ENCODE measurements at places on chromosomes 7 and 10.
A peak's percentile ranks its signal among the peaks of the same experiment; 100 is the strongest.

GRCh38 chr7:131522325-131522930 is 34.0 kb downstream of the PODXL start:
- DNase-seq, result no peak

DNA sequence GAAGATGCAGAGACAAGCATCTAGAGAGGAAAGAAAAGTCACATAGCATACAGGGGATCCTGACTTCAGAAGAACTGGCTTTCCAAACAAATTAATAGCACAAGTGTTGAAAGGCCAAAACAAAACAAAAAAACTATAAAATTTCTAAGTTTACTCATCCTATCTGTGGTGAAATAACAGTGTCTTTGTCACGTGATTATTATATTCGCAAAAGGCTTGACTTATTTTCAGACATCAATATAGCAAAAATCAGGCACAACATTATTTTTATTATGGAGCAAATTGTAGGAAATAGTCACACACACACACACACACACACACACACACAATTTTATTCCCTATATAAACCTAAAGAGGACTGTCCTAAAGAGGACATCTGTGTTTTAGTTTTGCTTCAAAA is 272.3 kb downstream of the CNTNAP2 start:
- no peak for DNase-seq

- no peak for DNase-seq
Measured at GRCh38 chr7:91796122-91796521, 84.4 kb downstream of the MTERF1 start.

GRCh38 chr10:80498833-80499741 is 38.6 kb upstream of the SH2D4B start:
- DNase-seq, result peak; percentile 40

DNA sequence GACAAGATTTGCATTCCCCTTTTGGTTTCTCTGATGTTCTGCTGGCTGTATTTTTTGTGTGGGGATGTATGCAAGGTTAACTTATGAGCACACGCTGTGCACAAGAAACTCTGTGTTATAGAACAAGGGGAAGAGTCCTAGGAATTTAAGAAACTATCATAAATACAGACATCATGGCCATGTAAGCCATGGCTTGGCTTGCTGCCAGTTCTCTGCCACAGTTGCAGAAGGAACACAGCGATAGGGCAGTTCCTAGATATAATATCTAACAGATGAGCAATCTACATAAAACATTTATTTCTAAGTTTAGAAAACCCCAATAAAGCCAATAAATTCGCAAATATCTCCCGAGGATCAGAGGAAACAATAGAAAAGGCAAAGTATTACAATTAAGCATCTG is 153.3 kb downstream of the LRRTM3 start:
- DNase-seq, result peak; percentile 10

GRCh38 chr7:75687246-75688088 is 51.3 kb downstream of the HIP1 start:
- DNase-seq, result peak; percentile 17

- DNase-seq, result no peak
Measured at GRCh38 chr7:143303733-143304132, 12.2 kb upstream of the CLCN1 start.

DNA sequence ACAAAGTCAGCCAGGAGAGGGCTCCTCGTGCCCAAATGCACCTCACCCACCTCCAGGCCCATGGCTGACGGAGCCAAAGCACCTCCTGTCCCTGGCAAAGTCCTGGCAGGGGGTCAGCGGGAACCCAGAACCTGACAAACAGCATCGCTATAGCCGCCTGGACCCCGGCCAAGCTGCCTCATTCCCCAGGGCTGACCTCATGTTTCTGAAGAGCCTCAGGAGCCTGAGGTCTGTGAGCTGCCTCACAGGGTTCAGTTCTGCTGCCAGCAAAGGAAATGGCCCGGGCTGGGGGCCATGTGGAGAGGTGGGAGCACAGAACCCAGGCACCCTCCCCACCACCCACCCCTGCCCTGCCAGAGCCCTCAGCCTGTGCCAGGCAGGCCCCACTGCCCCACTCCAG is 4.2 kb upstream of the NANOS1 start:
- DNase-seq, result peak; percentile 27

GRCh38 chr10:21515361-21516241 is 9.9 kb downstream of the SKIDA1 start:
- DNase-seq, result no peak

DNA sequence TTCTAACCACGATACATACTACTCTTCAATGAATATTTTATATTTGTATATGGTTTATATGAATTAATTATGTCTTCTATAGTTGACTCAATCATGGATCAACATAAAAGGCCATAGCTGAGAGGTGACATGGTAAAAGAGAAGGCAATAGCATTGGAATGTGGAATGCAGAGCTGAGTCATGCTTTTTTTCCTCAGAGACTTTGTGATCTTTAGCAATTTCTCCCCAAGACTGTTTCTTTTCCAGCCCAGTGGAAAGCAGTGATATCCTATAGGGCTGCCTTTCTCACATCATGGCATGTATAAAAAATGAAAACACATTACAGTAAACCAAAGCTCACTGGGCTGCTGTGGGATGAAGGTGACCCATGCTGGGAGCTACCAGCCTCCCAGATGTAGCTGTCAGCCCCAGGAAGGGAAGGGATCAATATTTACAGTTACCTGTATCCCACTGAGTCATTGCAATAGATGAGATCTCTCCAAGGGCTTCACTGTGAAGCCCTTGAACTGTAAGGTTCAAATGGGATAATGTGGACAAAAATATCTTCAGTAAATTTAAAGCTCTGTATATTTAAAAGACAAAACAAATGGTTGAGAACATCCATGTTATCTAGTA is 30.2 kb downstream of the SLC39A12 start:
- no peak for DNase-seq

GRCh38 chr7:112162784-112163506 is 43.3 kb downstream of the DOCK4 start:
- no peak for DNase-seq

GRCh38 chr7:106692450-106693051 is 31.6 kb upstream of the CCDC71L start:
- DNase-seq, result no peak

DNA sequence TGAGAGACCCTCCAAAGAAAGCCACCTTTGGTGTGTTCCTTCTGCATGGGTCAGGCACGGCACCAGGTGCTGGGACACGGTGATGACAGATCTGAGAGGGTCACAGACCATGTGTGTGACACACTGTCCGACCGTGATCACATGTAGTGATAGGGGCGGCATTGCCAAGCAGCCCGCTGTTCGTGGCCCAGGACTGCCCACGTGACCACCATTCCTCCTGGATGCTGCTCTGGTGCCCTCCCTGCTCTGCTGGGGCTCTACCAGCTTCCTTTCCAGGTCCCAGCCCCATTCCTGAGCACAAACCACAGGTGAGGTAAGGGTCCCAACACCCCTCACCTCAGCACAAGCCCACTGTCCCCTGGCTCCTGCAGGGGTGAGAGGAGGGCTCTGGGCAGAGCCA is 10.1 kb upstream of the SLC18A3 start:
- no peak for DNase-seq

GRCh38 chr7:82163586-82163985 is 280.0 kb downstream of the CACNA2D1 start:
- DNase-seq, result no peak

GRCh38 chr7:70406186-70406949 is 725.6 kb upstream of the GALNT17 start:
- no peak for DNase-seq
